ENCODE measurements at places on chromosomes 1 and 21.

- no peaks in the 10 kb centered on the region for H3K4me1 ChIP-seq
- H3K36me3 ChIP-seq, result no peaks in the 10 kb centered on the region
- H3K27ac ChIP-seq, result no peak overlapping the region
- DNase-seq, result no peak
- no peaks in the 10 kb centered on the region for H3K27me3 ChIP-seq
Measured at GRCh38 chr1:77063118-77063517, 156.1 kb downstream of the PIGK start.

GRCh38 chr1:42162181-42162580 lies 2.4 kb downstream of the GUCA2A start:
- DNase-seq, result no peak
- H3K27me3 ChIP-seq, result no peaks in the 10 kb centered on the region
- peaks cover 5% of the 10 kb centered on the region for H3K4me1 ChIP-seq
- no peaks in the 10 kb centered on the region for H3K36me3 ChIP-seq
- H3K4me3 ChIP-seq, result no peak overlapping the region

- peak overlapping the region; percentile 85 for H3K27ac ChIP-seq
- peak overlapping the region; percentile 96 for H3K4me3 ChIP-seq
- peaks cover 50% of the 10 kb centered on the region for H3K4me1 ChIP-seq
- no peaks in the 10 kb centered on the region for H3K27me3 ChIP-seq
- no peaks in the 10 kb centered on the region for H3K36me3 ChIP-seq
Measured at GRCh38 chr1:11736746-11737639, 1.1 kb downstream of the AGTRAP start.

GRCh38 chr1:206117151-206117948 lies at the start of gene AVPR1B:
TSS of gene AVPR1B (minus strand) at chr1:206117388. CDS start at chr1:206116890, 498 bp downstream.
- peaks cover 6% of the 10 kb centered on the region for H3K36me3 ChIP-seq
- peak within 1 kb of the TSS; percentile 46 for H3K4me3 ChIP-seq
- peak; percentile 62 for DNase-seq
- peaks cover 33% of the 10 kb centered on the region for H3K27me3 ChIP-seq

- H3K27ac ChIP-seq, result no peak within 1 kb of the TSS
- H3K36me3 ChIP-seq, result no peaks in the 10 kb centered on the region
- no peak within 1 kb of the TSS for H3K4me3 ChIP-seq
- peak; percentile 30 for DNase-seq
Measured at GRCh38 chr1:53893999-53894636, at the start of gene DIO1. TSS of gene DIO1 (plus strand) at chr1:53894187. CDS start at chr1:53894211, 24 bp downstream.

GRCh38 chr1:115029526-115029925 lies at the start of gene TSHB:
TSS of gene TSHB (plus strand) at chr1:115029826. CDS start at chr1:115033363, 3,537 bp downstream.
- H3K36me3 ChIP-seq, result no peaks in the 10 kb centered on the region
- no peak for DNase-seq
- H3K4me3 ChIP-seq, result no peak within 1 kb of the TSS
- no peaks in the 10 kb centered on the region for H3K4me1 ChIP-seq

- DNase-seq, result no peak
- H3K27me3 ChIP-seq, result no peaks in the 10 kb centered on the region
- no peak overlapping the region for H3K4me3 ChIP-seq
- no peak overlapping the region for H3K27ac ChIP-seq
- H3K4me1 ChIP-seq, result no peaks in the 10 kb centered on the region
- no peaks in the 10 kb centered on the region for H3K36me3 ChIP-seq
Measured at GRCh38 chr1:73626326-73626725, 571.6 kb downstream of the LRRIQ3 start.

GRCh38 chr21:38496224-38496623 lies 2.1 kb downstream of the ERG start:
- H3K27me3 ChIP-seq, result peaks cover 47% of the 10 kb centered on the region
- H3K4me1 ChIP-seq, result no peaks in the 10 kb centered on the region
- no peak for DNase-seq
- no peak overlapping the region for H3K4me3 ChIP-seq
- H3K36me3 ChIP-seq, result no peaks in the 10 kb centered on the region

- no peak overlapping the region for H3K4me3 ChIP-seq
- DNase-seq, result no peak
- no peaks in the 10 kb centered on the region for H3K36me3 ChIP-seq
- peaks cover 1% of the 10 kb centered on the region for H3K27me3 ChIP-seq
Measured at GRCh38 chr1:44361478-44361877, 6.4 kb upstream of the ERI3 start.

DNA sequence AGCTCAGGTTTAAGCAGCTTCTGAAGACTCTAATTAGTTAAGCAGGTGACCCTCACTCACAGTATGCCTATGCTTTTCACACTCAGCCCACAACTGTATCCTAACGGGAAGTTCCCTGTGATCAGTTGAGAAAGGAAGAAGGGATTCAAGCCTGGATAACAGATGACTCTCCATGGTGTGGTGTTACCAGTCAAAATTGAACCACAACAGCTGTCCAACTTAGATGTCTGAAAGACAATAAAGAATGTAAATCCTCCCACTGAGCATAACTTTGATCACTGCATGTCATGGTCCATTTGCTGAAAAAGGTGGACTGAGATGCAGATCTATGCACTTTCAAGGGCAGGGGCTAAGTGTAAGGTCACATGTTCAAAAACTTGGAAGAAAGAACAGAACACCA lies 32.3 kb upstream of the DIPK1A start:
- DNase-seq, result no peak
- no peaks in the 10 kb centered on the region for H3K27me3 ChIP-seq
- peaks cover 2% of the 10 kb centered on the region for H3K36me3 ChIP-seq
- H3K4me1 ChIP-seq, result peaks cover 46% of the 10 kb centered on the region
- H3K4me3 ChIP-seq, result no peak overlapping the region

DNA sequence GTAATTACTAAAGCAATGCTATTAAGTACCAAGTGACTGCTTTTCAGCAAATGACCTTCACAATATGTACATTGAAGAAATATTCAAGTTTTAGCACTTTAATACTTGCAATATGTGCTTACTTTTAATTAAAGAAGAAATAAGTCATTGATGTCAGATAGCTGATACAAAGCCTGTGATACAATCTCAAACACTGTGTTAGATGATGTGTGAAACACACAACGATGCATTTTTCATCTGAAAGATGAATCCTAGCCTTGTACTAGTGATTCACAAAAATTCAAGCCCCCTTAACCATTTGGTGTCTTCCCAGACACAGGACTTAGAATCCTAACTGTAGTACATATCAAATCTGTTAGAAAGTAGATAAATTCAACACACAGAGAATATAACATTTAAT lies 724.1 kb upstream of the ADAMTS5 start:
- no peak for DNase-seq
- no peak overlapping the region for H3K27ac ChIP-seq
- H3K4me1 ChIP-seq, result no peaks in the 10 kb centered on the region
- no peak overlapping the region for H3K4me3 ChIP-seq
- H3K36me3 ChIP-seq, result no peaks in the 10 kb centered on the region
- no peaks in the 10 kb centered on the region for H3K27me3 ChIP-seq

DNA sequence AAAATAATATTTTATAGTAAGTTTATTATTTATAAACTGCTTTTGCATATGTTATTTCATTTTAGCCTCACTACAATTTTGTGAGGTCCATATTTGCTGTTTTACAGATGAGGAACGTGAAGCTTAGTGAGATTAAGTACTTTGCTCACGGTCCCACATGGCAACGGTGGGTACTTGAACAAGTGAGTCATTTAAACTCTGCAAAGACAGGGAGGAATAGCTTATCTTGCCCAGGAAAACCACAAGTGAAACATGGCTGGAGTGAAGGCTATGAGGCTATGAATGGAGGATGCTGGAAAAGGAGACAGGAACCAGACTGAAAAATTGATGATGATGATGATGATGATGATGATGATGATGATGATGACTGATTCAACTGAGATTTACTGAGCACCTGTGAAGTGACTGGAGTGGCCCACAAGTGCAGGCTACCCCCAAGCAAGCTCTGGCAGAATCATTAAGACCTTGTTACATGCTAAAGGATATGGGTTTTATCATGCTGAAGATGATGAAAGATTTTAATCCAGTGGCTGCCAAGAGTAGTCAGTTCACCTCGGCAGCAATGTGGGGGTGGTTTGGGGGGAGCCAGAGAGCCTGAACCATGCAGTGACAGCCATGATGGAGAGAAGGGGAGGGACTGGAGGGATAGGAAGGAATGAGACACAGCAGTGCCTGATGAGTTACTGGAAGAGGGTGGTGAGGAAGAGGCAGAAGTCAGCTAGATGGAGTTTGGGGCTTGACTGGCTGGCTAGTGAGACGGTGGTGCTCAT lies 1.4 kb upstream of the ABCA4 start:
- no peak for DNase-seq
- H3K4me1 ChIP-seq, result no peaks in the 10 kb centered on the region
- no peak overlapping the region for H3K27ac ChIP-seq
- peaks cover 8% of the 10 kb centered on the region for H3K27me3 ChIP-seq
- H3K36me3 ChIP-seq, result no peaks in the 10 kb centered on the region
- H3K4me3 ChIP-seq, result no peak overlapping the region

DNA sequence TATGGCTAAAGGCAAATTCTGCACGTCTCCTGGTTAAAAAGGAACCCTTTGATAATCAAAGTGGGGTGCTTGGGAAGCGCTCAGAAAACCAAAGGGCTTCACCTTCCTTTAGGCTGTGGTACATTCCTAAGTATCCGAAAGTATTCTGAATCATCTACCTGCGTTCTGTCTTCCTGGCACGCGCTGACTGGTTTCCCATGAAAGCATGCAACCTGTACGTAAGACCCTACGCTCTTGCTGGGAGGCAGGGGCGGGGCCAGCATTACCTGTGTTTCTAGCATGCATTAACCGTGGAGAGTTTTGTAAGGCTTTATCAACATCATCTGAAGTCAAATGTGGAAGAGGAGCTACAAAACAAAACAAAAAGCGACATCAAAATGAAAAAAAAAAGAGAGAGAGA lies 96.0 kb downstream of the ERG start:
- no peak for DNase-seq
- H3K4me1 ChIP-seq, result no peaks in the 10 kb centered on the region
- no peak overlapping the region for H3K27ac ChIP-seq
- H3K27me3 ChIP-seq, result peaks cover 23% of the 10 kb centered on the region
- no peak overlapping the region for H3K4me3 ChIP-seq

DNA sequence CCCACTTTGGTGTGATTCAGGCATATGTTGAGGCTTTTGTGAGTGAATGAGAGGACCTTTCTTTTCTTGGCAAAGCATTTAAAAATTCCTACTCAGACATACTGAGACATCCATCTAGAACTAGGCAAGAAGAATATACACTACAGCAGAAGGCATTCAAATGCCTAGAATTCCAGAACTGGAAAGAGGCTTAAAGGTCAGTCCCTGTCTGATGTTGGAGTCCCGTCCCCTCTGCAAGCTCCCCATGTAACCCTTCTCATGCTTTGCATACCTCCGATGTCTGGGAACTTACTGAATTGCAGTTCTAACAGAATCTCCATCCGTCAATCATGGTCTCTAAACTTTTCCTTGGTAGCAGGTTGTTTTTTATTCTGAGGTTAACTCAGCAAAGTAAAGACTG lies 152.9 kb downstream of the ATP6V1G3 start:
- H3K36me3 ChIP-seq, result no peaks in the 10 kb centered on the region
- no peaks in the 10 kb centered on the region for H3K4me1 ChIP-seq
- no peak overlapping the region for H3K4me3 ChIP-seq
- no peak overlapping the region for H3K27ac ChIP-seq
- DNase-seq, result no peak

- DNase-seq, result no peak
- no peak overlapping the region for H3K27ac ChIP-seq
- no peaks in the 10 kb centered on the region for H3K4me1 ChIP-seq
- H3K36me3 ChIP-seq, result no peaks in the 10 kb centered on the region
- H3K4me3 ChIP-seq, result no peak overlapping the region
Measured at GRCh38 chr1:47647327-47647845, 209.5 kb downstream of the FOXD2 start.

DNA sequence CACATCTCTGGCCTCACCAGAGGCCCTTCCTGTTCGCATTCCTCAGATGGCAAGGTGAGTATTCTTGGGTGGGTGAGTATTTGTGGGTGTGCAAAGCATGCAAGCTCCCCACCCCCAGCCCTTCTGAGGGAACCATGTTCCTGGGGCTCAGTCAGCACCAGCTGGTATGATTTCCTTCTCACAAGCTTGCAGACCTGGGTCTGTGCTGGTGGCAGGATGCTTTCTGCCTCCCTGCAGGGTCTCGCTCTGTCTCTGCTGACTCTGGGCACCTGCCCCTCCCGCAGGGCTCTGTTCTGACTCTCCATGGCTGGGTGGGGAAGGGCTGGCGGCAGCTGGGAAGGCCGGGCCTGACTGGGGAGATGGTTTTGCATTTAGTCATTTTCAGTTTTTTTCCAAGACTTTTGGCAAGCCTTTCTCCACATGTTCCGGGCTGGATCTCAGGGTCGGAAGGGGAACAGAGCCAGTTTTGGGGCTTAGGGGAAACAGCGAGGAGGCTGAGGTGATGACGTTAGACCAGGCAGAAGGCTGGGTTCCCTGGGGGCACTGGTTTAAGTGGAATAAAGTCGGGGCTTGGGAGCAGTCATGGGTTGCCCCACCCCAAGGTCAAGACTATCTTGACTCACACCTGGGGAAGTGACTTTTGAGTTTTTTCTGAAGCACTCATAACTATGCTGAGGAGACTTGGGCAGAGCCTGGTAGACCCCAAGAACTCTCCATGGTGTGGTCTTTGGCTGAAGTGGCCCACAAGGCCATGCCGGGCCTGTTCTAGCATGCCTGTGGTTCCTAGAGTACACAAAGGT lies 6.2 kb downstream of the RASSF5 start:
- H3K27ac ChIP-seq, result no peak overlapping the region
- no peaks in the 10 kb centered on the region for H3K36me3 ChIP-seq
- H3K4me3 ChIP-seq, result no peak overlapping the region
- no peak for DNase-seq
- peaks cover 6% of the 10 kb centered on the region for H3K4me1 ChIP-seq
- H3K27me3 ChIP-seq, result peaks cover 19% of the 10 kb centered on the region

DNA sequence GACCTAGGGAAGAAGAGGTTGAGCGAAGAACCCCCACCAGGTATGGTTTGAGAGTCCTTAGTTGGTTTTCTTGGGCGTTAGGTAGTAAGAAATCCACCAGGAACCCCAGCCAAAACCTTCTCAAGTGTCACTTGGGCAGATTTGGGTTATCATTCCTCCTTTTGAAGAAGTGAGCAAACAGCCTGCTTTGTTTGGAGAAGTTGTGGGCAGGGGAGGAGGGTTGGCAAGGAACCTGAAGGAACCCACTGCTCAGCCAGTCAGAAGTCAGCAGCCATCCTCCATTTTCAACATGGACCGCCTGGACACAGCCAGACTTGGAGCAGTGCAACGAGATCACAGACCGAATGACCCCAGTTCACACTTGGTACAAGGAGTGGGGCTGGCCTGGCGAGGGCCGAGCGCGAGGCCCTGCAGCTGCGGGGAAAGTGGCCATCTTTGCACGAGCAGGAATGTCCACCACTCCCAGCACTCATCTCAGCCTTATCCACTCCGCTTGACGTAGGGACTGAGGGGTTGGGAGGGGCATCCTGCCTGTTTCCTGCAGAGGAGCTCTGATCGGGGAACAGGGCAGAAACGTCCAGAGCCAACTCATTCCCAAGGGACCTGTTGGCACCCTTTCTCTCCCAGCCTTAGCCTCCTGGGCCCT lies 7.2 kb downstream of the ADPRS start:
- H3K27me3 ChIP-seq, result no peaks in the 10 kb centered on the region
- no peak overlapping the region for H3K27ac ChIP-seq
- DNase-seq, result no peak
- H3K4me1 ChIP-seq, result peaks cover 2% of the 10 kb centered on the region
- no peak overlapping the region for H3K4me3 ChIP-seq

GRCh38 chr1:231508497-231508896 lies 20.0 kb upstream of the TSNAX start:
- no peak overlapping the region for H3K4me3 ChIP-seq
- H3K4me1 ChIP-seq, result peaks cover 12% of the 10 kb centered on the region
- H3K36me3 ChIP-seq, result no peaks in the 10 kb centered on the region
- peaks cover 15% of the 10 kb centered on the region for H3K27me3 ChIP-seq
